ENCODE measurements at places on chromosomes 11 and 22. TPM values are rescaled to one million over a fixed set of nuclear protein-coding genes. Genes with fewer than 3 reads are reported as not detected.
A peak's percentile ranks its signal among the peaks of the same experiment; 100 is the strongest.

The ARHGAP42 gene
- 2.9 TPM for total RNA-seq

- peaks cover 51% of the 10 kb centered on the region for H3K4me1 ChIP-seq
- H3K4me3 ChIP-seq, result peak overlapping the region; percentile 7
- peaks cover 76% of the 10 kb centered on the region for H3K36me3 ChIP-seq
- no peaks in the 10 kb centered on the region for H3K27me3 ChIP-seq
- DNase-seq, result peak; percentile 83
Observed at GRCh38 chr11:32420937-32421901, 14.1 kb downstream of the WT1 start.

DNA sequence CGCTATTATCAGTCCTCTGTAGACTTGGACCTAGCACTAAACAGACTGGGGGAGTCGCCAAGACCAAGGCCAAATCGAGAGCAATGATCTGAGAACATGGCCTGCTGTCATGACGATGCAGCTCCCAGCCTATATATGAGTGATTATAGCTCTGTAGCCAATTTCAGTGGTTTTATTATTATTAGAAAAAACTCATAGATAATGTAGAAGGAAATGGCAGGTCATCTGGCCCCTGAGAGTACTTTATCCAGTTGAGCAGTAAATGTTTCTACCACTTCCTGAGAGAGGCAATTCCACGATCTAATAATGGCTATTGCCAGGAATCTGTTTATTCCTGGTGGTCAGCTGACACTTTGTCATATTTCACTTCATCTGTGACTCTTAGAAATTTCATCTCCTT lies 666.7 kb downstream of the OPCML start:
- no peak overlapping the region for H3K4me3 ChIP-seq
- DNase-seq, result no peak
- H3K27me3 ChIP-seq, result no peaks in the 10 kb centered on the region
- no peaks in the 10 kb centered on the region for H3K36me3 ChIP-seq

DNA sequence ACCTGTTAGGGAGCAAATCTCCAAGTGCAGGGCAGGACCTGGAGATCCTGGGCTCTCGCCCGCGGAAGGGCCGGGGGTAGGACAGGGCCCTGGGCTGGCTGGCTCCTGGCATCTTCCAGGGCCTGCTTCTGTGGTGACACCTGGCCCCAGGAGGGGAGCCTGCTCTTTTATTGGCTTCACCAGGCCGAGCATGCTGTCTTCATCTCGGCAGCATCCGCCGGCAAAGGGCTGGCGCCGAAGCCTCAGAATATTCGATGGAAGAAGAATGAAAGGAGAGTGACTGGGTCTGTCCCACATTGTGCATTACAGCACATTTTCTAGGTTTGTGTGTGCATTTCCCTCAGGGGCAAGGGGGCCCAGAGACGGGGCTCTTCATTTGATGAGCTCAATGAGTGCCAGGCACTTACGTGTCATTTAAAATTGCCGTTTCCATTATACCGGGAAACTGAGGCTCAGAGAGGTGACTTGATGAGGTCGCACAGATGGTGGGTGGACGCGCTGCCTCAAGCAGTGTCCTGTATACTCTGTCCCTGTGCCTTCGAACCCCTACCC lies 70.0 kb downstream of the RBX1 start:
- H3K27ac ChIP-seq, result peak overlapping the region; percentile 85
- H3K4me3 ChIP-seq, result peak overlapping the region; percentile 75
- DNase-seq, result no peak
- peaks cover 23% of the 10 kb centered on the region for H3K4me1 ChIP-seq
- H3K27me3 ChIP-seq, result no peaks in the 10 kb centered on the region

The NPAS4 gene
- total RNA-seq, result not detected

DNA sequence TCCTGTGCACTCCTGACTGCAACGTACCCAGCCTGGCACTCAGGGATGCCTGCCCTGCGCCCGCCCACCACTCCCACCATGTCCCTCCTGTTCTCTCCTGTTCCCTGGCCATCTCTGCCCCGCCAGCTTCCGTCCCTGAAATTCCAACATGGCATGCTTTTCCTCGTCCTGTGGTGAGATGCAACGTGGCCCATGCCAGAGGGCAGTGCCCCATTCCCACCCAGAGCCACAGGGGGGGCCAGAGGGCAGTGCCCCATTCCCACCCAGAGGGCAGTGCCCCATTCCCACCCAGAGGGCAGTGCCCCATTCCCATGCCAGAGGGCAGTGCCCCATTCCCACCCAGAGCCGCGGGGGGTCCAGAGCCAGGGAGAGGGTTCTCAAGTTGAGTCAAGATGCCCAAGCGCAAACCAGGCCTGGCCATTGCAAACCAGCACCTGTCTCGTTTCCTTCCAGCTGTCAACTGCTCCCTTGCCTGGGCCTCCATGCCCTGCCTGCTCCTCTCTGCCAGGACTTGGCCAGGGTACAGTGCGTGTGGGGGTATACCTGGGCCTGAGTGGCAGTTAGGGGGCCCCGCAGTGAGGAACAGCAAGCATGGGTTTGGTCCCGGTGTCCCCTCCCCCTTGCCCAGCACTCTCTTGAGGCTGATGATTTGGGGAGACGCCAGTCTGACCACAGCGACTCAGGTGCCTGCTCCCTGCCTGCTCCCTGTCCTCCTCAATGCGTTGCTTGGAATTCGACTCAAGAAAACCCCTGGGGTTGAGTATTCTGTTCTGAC lies 14.6 kb downstream of the B3GAT1 start:
- H3K27me3 ChIP-seq, result peaks cover 69% of the 10 kb centered on the region
- no peak overlapping the region for H3K27ac ChIP-seq
- no peak for DNase-seq

DNA sequence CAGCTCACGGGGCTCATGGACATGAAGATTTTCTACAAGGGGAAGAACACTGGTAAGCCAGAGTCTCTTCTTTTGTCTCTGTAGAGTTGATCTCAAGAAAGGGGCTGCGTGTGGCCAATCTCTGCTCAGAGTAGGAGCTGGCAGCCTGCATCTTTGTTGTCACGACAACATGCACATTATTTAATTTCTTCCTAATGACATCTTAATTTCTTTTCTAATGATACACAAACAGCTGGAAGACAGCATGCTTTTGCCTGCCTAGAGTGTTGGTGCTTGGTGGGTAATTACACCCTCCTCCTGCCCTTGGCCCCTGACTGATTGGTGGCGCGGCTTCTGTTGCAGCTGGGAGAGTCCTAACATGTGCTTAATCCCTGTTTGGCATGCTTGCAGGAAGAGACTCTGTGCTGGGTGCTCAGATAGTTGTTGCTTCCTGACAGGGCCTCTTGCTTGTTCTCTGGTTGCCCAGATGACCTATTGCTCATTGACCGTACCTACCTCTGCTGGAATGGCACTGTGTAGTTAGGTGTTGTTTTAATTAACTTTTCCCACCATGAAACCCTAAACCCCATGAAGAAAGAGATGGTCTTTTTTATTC lies 106.9 kb upstream of the SORL1-AS1 start:
- H3K4me1 ChIP-seq, result no peaks in the 10 kb centered on the region
- no peak for DNase-seq
- H3K4me3 ChIP-seq, result no peak overlapping the region

- DNase-seq, result no peak
- H3K4me3 ChIP-seq, result no peak overlapping the region
- H3K27ac ChIP-seq, result no peak overlapping the region
- H3K4me1 ChIP-seq, result peaks cover 66% of the 10 kb centered on the region
- no peaks in the 10 kb centered on the region for H3K27me3 ChIP-seq
Observed at GRCh38 chr11:76785513-76785912, 2.4 kb downstream of the TSKU start.

DNA sequence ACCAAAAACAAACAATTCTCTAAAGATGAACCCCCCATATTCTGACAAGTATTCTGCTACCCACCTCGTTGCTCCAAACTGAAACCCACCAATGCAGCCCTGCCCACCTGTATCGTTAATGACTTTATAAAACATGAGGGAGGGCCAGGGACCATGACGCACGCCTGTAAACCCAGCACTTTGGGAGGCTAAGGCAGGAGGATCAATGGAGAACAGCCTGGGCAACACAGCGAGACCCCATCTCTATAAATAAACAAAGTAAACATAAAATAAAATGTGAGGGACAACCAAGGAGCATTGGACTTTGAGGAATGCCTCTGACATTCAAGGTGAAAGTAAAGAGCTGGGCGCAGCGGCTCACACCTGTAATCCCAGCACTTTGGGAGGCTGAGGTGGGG lies 39.8 kb upstream of the ATXN10 start:
- H3K4me3 ChIP-seq, result no peak overlapping the region
- H3K4me1 ChIP-seq, result no peaks in the 10 kb centered on the region
- H3K36me3 ChIP-seq, result no peaks in the 10 kb centered on the region

DNA sequence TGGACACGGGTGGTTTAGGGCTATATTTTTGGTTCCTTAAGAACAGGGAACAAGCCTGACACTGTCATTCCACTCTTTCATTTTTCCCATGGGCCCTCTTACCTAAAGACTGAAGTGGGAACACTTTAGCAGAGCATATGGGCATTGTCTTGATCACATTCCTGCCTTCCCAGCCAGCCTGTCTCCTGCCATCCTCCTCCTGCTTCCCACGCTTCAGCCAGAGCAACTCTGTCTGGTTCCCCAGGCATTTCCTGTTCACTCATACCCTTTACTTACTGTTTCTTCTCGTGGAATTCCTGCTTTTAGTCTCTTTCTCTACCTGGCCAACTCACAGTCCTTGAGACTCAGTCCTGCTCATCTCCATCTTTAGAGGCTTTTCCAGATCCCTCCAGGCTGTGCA lies 22.8 kb downstream of the MRPL16 start:
- no peak for DNase-seq
- peaks cover 74% of the 10 kb centered on the region for H3K36me3 ChIP-seq
- peaks cover 17% of the 10 kb centered on the region for H3K4me1 ChIP-seq

DNA sequence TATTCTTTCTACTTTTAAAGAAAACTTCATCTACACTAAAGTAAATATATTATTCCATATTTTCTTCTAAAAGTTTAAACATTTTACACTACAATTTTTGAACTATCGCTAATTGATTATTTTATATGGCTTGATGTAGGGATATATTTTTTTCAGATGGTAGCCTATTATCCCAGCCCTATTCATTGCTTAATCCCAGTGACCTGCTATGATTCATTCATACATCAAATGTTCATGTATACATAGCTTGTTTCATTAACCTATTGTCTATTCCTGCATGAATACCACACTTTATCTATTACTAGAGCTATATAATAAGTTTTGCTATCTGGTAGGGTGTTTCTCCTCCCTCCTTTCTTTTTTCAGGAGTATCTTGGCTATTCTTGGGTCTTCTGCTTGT lies 5.0 kb upstream of the ROBO4 start:
- H3K4me3 ChIP-seq, result no peak overlapping the region
- DNase-seq, result no peak
- H3K27ac ChIP-seq, result no peak overlapping the region
- no peaks in the 10 kb centered on the region for H3K36me3 ChIP-seq
- H3K4me1 ChIP-seq, result no peaks in the 10 kb centered on the region

GRCh38 chr11:78733031-78733430 lies 158.4 kb upstream of the NARS2 start:
- H3K4me1 ChIP-seq, result no peaks in the 10 kb centered on the region
- H3K27me3 ChIP-seq, result peaks cover 19% of the 10 kb centered on the region
- no peak overlapping the region for H3K27ac ChIP-seq
